CD4-positive, alpha-beta T cell (primary cell): ENCODE measurements at places on chromosomes 5 and 9.

- DNase-seq = no peak
These were observed 596 bp upstream of the CDC37L1 start for GRCh38 chr9:4678679-4679267.

- peak; percentile 22 for DNase-seq
These were observed at the start of gene ADAM19 for GRCh38 chr5:157575381-157576020. TSS of gene ADAM19 (minus strand) at chr5:157575775. CDS start at chr5:157575696, 79 bp downstream.

GRCh38 chr9:114278881-114279570, 43.9 kb upstream of the ORM1 start:
- no peak for DNase-seq

- no peak for DNase-seq
These were observed 61.7 kb upstream of the ELAVL2 start for GRCh38 chr9:23887781-23888180.

DNA sequence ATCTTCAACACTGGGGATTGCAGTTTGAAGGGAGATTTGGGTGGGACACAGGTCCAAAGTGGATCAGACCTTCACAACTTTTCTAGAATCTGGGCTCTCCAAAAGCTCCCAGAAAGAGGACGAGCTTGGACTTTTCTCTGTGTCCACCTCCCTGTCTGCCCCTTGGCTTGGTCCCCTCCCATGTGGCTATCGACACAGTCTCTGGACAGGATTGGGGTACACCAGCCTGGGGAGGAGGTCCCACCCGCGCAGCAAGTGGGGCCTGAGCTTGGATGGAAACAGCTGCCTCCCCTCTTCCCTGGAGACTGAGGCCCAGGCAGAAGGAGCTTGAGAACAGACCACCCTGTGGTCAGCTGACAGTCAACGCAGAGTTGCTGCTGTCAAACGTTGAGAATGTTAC, 84.6 kb upstream of the FCN1 start:
- no peak for DNase-seq

GRCh38 chr9:98314381-98315066, 59.1 kb upstream of the TBC1D2 start:
- DNase-seq = no peak

DNA sequence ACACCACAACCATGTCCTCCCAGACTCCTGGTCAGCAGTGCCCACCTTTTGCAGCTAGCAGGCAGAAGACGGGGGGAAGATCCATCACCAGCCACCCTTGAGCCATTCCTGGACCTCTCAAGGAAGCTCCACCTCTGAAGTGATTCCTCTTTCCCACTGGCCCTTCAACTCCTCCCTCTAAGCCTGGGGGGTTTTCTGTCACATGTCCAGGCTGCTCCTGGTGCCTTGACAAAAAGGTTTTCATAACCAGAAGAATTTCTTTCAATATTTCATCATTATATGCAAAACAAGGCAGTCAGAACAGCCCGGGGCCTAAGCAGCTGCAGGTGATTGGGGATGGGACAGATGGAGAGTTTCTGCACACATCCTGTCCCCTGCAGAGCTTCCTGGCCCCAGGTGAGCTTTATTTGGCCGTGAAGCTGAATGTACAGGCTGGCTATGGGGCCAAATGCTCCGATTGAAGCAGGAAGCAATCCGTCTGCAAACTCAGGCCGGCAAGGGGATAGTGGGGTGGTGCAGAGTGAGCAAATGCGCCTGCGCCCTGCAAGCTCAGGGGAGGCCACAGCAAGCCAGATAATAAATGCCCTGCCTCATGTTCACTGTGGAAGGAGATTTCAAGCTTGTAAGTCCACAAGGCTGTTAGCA, 173.5 kb downstream of the C5orf15 start:
- no peak for DNase-seq

GRCh38 chr5:132209131-132209530, 18.5 kb downstream of the P4HA2 start:
- no peak for DNase-seq

GRCh38 chr5:126633552-126633951, 32.8 kb downstream of the PHAX start:
- no peak for DNase-seq

GRCh38 chr5:3856036-3856435, 260.4 kb downstream of the IRX1 start:
- no peak for DNase-seq

- DNase-seq = no peak
These were observed 35.8 kb upstream of the SPRY4 start for GRCh38 chr5:142360607-142361120.

- no peak for DNase-seq
These were observed 8.4 kb upstream of the FAM120AOS start for GRCh38 chr9:93461821-93462220.

GRCh38 chr9:127166111-127166510, 43.7 kb upstream of the ANGPTL2 start:
- DNase-seq = no peak

DNA sequence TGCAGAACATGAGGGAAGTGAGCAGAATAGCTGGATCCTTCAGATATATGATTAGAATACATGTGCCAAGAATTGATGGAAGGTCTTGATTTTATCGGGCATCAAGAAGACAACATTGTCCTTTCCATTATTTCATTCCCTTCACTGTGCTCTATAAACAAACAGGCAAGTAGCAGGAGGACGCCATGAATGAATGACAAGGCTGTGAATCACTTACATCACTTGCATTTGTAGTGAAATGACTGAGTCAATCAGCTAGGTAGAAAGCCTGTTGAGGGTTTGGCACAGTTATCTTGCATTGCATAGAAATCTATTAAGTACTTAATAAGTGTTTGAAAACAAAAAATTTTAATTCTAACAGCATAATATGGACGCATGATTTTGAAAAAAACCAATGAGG, 548.8 kb upstream of the IZUMO3 start:
- DNase-seq = no peak

DNA sequence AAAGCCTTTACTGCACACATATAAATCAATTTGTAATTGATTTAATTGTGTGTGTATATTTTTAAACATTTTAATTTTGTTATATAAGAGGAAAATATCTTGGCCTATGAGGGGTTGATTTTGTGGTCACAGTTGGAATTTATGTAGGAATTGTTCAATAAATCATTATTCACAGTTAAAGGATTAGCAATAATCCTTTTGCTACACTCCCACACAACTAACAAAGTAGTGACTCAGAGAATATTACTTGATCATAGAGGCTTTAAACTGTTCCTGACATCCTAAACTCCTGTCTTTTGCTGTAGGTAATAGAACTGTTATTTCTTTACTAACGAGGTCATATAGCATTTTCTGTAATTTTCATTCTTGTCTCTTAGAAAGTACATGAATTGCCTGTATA, 95.5 kb downstream of the ZCCHC7 start:
- no peak for DNase-seq

DNA sequence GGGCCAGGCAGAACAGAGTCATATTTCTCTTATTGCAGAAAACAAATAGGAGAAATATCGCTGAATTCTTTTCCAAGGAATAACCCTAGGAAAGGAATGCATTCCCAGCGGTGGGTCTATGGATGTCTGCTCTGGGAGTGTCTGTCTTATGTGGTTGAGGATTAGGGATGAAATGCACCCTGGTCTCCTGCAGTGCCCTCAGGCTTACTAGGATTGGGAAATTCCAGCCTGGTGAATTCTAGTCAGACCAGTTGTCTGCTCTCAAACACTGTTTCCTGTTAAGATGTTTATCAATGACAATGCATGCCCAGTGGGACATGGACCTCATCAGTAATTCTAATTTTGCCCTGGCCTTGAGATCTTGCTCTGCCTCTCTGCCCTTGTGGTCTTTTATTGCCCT, 136.1 kb upstream of the ELAVL2 start:
- no peak for DNase-seq
